ENCODE measurements at places on chromosomes 5 and 9.

- DNase-seq = no peak
Observed at GRCh38 chr9:92147030-92147851, 32.0 kb upstream of the SPTLC1 start.

GRCh38 chr9:70668751-70669150 lies 254.3 kb upstream of the KLF9 start:
- no peak for DNase-seq

GRCh38 chr5:72434056-72434780 lies 73.0 kb downstream of the ZNF366 start:
- DNase-seq = no peak

GRCh38 chr5:81751836-81752643 lies 1.1 kb upstream of the SSBP2 start:
- peak; percentile 89 for DNase-seq

- no peak for DNase-seq
Observed at GRCh38 chr5:16450163-16450562, 15.4 kb downstream of the ZNF622 start.

DNA sequence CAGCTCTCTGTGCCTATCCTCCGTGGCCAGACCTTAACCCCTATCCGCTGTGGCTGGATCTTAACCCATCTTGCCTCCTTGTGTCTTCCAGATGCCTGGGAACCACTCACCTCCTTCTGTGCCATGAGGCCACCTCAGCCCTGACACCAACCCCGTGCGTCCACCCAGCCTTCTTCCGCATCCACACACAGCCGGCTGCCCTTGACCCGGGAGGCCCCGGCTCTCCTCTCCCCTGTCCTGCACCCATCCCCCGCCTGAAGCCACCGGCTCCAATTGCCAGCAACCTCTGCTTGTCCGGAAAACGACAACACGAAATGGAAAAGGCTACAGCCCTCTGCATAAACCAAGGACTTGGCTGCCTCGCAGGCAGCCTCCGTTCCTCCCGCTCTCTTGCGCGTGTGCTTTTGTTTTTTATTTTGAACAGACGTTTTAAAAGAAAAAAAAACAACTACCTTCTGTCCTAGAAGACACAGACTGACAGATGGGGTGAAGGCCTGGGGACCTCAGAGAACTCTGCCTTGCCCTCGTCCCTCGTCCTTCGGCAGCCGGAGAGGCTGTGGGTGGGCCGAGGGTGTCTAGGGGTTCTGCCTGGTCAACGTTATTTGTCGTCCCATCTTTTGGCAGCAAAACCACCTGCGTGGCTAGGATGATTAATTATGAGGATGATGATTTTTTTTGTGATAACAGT lies 32.5 kb upstream of the HMCN2 start:
- no peak for DNase-seq

DNA sequence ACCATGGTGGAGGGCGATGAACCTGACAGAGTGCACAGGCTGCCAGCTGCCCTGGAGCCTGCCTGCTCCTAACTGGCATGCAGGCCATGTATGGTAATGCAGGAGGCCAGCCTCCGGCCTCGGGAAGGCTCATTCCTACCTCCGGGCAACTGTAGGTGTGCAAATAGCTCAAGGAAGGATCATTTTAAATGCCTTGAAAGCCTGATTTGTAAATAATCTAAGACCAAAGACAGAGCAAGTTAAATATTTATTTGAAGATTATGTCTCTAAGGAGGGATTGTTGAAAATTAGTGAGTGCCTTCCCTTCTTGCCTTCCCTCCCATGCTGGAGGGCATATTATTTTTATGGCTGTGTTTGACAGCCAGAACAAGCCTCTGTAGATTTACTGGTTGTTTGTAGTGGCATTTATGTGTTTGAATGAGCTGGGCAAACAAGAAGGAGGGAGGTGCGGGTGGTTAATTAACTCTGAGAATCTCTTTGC lies 285.7 kb upstream of the TUT7 start:
- no peak for DNase-seq

GRCh38 chr5:163565931-163566608 lies 60.7 kb downstream of the MAT2B start:
- no peak for DNase-seq

DNA sequence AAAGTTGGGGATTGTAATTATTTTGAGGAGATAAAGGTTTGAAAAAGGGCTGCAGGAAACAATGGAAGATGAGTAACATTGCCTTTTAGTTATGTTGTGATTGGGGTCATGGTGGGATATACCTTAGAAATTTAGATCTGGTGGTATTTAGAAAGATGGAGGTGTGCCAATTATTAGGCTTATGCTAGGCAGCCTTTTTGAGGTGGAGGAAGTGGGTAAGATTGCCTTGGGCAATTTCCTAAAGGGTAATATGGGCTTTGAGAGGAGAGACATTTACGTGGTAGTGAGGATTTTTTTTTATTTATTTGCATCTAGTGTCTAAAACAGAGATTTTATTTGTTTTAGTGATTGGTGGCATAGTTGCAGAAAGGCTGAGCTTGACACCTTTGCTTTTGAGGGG lies 10.5 kb downstream of the HSPA4 start:
- no peak for DNase-seq
